Calu3 (cell line): ENCODE measurements at places on chromosomes 11 and 22.

DNA sequence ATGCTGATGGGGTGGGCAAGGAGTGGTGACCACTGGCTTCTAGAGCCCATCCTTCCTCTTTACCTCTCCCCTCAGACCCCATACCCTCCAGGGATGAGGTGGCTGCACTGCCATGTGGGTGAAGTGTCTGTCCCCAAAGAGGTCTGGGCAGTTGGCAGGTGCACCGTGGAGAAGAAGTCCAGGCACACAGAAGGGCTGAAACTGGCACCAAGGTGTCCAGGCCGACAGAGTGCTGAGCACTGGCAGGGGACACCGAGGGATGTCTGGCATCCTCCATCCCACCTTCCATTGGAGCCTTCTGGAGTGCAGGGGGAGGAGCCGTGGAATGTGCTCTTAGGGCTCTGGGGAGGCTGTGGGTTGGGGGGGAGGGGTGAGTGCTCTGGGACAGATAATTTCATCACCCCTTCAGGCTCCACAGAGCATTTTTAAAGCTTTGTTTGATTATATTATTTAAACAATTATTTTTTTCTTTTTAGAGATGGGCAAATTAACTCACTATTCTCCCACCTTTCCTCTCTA, 37.9 kb downstream of the PKNOX2 start:
- no peak for DNase-seq

GRCh38 chr11:69216647-69217051, 60.9 kb downstream of the SMIM38 start:
- DNase-seq: no peak

- DNase-seq: no peak
These were observed 1005.9 kb downstream of the BRD1 start for GRCh38 chr22:48821727-48822126.

- no peak for DNase-seq
These were observed 176.5 kb upstream of the POU2AF2 start for GRCh38 chr11:111069066-111069465.

DNA sequence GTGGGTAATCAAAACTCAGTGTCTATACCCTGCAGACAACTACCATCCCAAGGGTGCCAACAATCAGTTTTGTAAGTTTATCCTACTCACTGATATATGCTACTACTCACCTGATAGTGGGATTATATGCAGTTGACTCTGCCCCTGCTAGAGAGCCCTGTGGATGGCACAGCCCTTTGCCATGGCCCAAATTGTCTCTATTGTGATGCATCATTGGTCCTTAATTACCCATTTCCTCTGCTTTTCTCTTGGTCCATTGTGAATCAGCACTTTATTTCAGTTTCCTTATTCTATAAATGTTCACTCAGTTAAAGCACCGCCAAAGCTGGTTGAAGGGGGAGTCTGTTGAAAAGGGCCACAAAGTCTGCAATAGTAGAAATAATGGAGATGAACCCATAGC, 42.3 kb downstream of the PLAAT5 start:
- DNase-seq: no peak

DNA sequence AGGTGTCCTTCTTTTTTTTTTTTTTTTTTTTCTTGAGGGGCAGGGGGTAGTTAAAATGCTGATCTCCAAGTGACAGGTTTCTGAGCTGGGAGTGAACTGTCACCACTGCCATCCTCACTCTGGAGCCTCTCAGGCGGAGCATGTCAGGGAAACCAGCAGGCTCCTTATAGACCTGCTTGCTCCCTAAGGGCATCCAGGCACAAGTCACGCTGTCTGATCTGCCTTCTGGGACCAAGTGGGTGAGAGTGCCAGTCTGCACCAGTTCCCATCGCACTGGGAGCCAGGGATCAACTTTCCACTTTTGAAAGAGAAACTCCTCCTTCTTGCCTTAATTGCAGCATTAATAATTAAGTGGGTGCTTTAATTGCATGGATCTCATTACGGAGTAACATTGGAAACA, 537.9 kb upstream of the CADM1 start:
- DNase-seq: no peak

GRCh38 chr11:77560605-77561004, 29.1 kb upstream of the AQP11 start:
- no peak for DNase-seq

DNA sequence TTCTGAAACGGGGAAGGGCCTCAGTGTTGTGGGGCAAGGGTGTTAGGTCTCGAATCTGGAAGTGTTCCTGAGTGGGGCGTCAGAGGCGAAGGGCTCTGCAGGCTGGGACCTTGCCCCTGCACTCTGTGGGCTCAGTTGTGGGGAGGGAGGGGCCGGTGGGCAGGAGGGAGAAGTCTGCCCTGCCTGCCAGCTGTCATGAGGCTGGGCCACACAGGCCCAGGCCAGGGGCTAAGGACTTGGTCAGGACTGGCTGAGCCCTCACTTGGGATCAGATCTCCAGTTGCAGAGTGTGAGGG, at the start of gene CRACR2B:
CRACR2B (plus strand) TSS at position 23 of the 296 bp plus-strand sequence. CDS start 689 bp downstream, outside the sequence.
- DNase-seq: no peak

DNA sequence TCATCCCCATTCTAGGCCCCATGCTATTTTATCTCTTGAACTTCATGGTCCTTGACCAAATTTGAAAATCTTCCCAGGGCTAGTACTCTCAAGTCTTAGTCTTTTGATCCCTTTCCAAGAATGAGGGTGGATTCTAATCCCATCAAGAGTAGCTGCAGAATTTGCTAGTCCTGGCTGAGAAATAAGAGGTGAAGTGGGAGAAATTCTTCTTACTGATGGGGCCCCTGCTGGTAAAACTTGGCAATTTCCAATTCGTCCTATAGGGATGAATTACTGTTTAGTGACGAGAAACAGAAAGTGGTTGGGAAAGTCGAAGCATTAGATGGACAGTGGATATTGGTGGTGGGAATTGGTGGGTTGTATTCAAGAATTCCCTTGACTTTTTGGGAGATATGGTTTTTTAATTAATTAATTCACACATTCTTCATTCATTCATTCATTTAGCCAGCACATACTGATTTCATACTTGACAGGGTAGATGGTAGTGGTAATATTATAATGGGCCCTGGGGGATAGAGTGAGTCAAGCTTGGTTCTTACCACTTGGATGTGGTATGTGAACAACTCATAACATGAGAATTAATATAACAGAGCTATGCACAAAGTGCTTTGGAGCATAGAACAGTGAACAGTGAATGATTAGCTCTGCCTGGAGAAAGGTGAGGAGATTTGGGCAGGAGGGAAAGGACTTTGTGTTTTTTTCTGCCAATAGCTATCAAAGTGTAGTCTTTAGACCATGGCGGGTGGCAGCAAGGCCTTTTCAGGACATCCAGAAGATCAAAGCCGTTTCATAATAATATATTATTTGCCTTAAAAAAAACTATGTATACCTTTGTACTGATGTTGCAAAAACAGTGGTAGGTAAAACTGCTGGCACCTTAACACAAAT, 103.8 kb downstream of the STIM1 start:
- DNase-seq: peak; percentile 5

- DNase-seq: peak; percentile 37
These were observed 3.3 kb upstream of the BCL9L start for GRCh38 chr11:118928870-118929500.

DNA sequence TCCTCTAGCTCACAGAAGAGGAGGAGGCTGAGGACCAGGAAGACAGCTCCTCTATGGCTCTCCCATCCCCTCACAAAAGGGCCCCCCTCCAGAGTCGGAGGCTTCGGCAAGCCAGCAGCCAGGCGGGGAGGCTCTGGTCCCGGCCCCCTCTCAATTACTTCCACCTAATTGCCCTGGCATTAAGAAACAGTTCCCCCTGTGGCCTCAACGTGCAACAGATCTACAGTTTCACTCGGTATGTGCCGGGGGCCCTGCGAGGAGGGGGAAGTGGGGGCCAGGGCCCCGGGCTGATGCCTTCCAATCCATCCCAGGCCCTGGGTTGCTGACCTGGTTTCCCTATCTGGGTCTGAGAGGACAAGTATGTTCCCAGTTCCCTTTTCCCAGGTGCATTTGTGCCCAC, 7.9 kb downstream of the FOXR1 start:
- DNase-seq: no peak

DNA sequence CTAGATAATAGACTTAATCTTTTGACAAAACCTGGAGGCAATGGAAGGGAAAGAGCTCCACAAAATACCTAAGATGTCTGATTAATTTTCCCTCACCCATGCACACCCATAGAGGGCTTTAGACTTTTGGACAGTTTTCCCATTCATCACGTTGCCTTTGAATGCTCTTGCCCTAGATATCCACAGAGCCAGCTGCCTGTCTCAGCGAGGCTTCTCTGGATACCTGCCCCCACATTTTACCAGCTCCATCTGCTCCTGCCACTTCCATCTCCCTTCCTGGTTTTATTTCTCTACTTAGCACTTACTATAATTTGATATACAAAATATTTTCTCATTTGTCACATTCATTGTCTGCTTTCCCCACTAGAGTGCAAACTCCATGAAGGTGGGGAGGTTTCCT, 136.8 kb downstream of the FDX1 start:
- no peak for DNase-seq

GRCh38 chr11:78414321-78415051, 3.1 kb downstream of the GAB2 start:
- no peak for DNase-seq

- DNase-seq: no peak
These were observed 5.7 kb downstream of the IGLL1 start for GRCh38 chr22:23574371-23574811.

GRCh38 chr11:134267461-134267860, 8.7 kb upstream of the GLB1L3 start:
- DNase-seq: no peak

- no peak for DNase-seq
These were observed 105.9 kb downstream of the TMEM135 start for GRCh38 chr11:87143641-87144040.

DNA sequence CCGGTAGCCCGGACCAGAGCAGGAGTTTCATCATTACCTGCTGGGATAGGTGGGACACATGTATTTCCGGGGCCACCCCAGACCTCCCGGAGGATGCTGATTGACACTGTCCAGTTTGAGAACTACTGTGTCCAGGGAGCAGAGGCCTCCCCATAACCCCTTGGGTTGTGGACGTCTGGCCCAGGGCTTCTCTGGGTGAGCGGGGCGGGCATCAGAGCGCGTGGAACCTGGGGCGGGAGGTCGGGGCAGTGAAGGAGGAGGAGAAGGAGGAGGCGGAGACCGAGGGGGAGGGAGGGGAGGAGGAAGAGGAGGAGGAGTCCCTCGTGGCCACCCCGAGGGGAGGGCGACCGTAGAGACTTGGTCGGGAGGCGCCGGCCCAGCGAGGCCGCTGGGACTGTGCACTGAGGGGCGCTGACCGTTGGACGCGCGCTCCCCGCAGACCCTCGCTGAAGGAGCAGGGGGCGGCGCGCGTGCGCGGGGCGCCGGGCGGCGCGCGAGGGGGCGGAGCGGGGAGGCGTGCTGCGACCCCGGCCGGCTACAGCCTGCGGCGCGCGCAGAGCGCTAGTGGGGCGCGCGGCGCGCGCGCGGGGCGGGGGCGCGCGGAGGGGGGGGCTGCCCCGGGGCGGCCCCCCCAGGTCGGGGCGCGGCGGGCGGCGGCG, at the start of gene GRK3:
GRK3 (plus strand) TSS at position 356 of the 659 bp plus-strand sequence. CDS start 366 bp downstream, outside the sequence.
- peak; percentile 77 for DNase-seq

GRCh38 chr11:89612096-89612495, 98.0 kb upstream of the TRIM77 start:
- DNase-seq: no peak

DNA sequence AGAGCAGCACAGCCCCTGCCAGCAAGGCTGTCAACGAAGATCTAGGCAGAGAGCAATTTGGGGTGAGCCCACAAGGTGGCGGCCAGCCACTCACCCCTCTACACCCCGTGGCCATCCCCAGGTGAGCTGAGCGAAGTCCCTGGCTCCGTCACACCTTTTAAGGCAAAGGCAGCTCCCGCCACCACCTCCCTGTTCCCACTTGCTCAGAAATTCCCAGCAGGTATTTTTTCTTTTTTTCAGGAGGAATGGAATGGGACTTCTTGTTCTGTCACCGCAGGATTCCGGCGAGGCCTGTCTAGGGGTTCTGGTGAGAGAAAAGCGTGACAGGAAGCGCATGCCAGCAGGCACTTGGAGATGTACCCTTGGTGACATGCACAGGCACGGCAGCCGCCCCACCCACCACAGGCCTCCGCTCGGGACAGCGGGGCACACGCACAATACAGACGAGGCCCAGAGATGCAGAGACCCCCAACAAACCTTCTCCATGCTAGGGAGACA, 10.0 kb downstream of the RPL3 start:
- peak; percentile 57 for DNase-seq

DNA sequence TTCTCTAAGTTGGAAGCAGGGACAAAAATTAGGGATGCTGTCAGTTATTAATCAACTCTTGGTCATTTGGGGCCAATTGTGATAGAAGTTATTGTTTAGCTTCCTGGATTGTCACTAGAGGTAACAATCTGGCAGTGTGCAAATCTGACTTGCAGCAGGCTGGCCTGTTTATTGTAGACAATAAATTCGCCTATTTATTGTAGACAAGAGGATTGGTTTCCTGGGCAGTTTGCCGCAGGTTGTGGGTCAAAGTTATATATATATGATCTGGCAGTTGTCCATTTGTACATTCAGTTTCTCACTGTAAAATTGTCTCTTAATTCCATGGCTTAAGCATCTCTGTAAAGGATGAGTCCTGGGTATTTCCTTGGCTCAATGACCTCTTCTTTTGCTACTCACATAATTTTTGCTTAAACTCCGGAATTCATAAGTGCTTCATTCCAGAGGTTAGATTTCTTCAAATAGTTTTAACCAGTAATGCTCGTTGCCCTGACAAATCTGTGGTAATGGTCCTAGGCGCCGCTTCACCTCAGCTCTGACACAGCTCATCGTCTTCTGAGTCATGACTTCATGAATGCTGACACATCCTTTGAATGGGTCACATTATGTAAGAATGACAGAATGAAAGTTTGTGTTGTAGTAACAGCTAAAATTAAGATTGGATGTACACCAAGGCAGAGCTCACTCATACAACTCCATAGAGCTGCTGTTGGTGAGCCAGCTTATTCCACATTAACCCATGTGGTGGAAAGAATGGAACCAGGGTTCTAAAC, 7.8 kb upstream of the MMP3 start:
- DNase-seq: no peak

GRCh38 chr11:112811783-112812182, 149.4 kb upstream of the NCAM1 start:
- DNase-seq: no peak

GRCh38 chr22:33083212-33083611, 25.0 kb upstream of the SYN3 start:
- no peak for DNase-seq

DNA sequence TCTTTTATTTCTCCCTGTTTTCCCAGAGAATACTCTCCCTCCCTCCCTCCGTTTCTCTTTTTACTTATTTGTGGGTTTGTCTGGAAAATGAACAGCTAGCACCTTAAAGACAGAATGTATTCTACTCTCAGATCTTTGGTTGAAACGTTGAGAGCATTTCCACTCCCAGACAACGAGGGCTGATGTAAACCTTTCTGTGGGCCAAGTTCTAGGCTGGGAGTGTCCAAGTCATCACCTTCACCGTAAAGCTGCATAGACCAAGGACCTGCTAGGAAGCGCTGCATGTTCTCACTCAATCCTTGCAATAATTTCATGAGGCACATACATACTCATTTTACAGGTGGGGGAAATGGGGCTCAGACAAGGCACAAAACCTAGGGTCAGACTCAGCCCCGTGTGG, 32.4 kb downstream of the MYH9 start:
- no peak for DNase-seq

GRCh38 chr11:10864688-10865087, 6.8 kb upstream of the ZBED5 start:
- DNase-seq: no peak

- DNase-seq: no peak
These were observed 8.9 kb downstream of the TAF1D start for GRCh38 chr11:93732237-93732892.

GRCh38 chr11:61460986-61461385, 31.1 kb downstream of the SDHAF2 start:
- DNase-seq: no peak

GRCh38 chr11:98589967-98590366, 430.8 kb upstream of the CNTN5 start:
- DNase-seq: no peak
